Neuronal stem cell (in vitro differentiated cells): ENCODE measurements at places on chromosomes 2 and 18.

DNA sequence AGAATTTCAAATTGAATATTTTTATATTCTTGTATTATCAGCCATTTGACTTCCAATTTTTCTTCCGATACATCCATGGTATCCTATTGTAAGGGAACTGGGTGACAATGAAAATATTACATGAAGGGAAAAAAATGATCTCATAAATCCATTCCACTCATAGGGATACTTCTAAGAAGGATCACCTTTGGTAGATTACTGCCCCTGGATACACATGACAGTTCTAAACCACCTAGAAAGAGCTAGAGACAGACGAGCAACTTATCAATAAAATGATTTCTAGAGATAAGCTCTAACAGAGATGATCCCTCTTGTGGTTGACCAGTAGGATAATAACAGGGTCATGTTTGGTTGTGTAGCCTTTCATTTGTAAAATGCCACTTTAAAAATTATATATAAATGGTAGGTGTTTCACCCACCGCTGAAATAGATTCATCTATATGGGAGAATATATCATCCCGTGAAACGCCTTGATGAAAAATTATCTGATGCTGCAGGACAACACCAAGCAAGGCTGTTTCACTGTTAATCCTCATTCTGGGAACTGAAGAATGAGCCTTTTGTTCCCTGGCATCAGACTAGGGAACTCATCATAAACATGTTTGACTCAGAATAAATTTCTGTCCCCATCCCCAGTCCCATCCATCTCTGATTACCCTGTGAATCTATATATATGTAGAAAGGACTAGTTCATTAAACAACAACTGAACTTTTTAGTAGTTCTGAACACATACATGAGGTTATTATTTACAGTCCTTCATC is 180.0 kb downstream of the TCF4 start:
- H3K36me3 ChIP-seq, result peaks cover 2% of the 10 kb centered on the region
- no peak overlapping the region for H3K27ac ChIP-seq
- H3K27me3 ChIP-seq, result no peaks in the 10 kb centered on the region

DNA sequence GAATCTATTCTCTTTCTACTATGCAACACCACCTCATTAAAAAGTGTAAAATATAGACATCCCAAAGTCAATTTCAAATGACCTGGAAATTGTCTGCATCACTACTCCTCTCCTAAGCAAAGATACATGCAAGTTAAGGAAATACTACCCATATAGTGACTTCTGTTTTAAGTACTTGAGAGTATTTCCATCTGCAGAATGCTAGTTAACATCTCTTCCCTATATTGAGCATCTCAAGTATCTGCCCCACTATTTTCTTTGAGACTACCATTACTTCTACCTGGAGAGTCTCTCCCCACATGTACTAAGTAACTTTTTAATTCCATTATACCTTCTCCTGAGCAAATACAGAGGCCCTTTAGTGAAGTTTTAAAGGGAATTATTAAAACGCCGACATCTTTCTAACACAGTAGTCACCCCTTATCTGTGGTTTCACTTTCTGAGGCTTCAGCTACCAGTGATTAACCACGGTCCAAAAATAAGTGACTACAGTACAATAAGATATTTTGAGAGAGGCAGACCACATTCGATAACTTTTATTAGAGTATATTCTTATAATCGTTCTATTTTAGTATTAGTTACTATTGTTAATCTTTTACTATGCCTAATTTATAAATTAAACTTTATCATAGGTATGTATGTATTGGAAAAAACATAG is 21.8 kb downstream of the CWC22 start:
- H3K27ac ChIP-seq, result no peak overlapping the region
- no peak for DNase-seq
- no peaks in the 10 kb centered on the region for H3K4me1 ChIP-seq
- peaks cover 13% of the 10 kb centered on the region for H3K36me3 ChIP-seq
- no peaks in the 10 kb centered on the region for H3K27me3 ChIP-seq

GRCh38 chr2:38514603-38515154 is 88.0 kb downstream of the HNRNPLL start:
- no peaks in the 10 kb centered on the region for H3K4me1 ChIP-seq
- no peaks in the 10 kb centered on the region for H3K36me3 ChIP-seq
- no peaks in the 10 kb centered on the region for H3K27me3 ChIP-seq
- DNase-seq, result no peak

DNA sequence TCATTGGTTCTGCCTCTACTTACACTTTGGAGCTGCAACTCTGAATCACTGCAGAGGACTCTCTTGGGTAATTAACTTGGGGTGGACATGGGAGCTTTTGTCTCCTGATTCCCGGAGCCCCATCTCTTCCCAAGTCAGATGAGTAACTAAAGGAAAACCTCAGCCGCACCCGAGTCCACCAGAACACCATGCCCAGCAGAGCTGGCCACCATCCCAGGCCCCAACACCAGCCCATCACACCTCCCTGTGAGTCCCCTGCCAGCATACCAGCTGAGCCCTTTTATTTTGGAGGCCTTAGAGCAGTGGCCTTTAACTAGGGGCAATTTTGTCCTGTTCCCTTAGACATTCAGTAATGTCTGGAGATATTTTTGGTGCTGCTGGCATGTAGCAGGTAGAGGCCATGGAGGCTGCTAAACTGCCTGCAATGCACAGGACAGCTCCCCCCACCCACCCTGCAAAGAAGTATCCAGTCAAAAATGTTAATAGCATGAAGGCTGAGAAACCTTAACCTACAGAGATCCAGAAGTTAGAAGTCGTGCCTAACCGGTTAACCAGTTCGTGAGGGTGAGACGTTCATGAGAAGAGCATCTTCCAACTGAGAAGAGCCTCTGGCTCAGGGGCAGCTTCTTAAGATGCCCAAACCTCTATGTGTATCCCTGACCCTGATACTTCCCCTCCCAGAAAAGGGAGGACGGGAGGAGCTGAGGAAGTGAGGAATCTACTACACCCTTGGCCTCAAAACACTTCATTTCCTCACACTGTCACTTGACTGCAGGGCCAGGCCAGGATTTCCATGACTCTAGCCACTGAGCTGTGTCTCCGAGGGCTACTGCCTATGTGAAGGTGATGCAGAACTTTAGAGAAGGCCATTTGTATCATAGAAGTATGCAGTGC is 139.9 kb upstream of the EPAS1 start:
- no peak overlapping the region for H3K27ac ChIP-seq
- no peaks in the 10 kb centered on the region for H3K4me1 ChIP-seq
- no peaks in the 10 kb centered on the region for H3K27me3 ChIP-seq
- H3K4me3 ChIP-seq, result no peak overlapping the region
- no peak for DNase-seq
- H3K36me3 ChIP-seq, result no peaks in the 10 kb centered on the region

DNA sequence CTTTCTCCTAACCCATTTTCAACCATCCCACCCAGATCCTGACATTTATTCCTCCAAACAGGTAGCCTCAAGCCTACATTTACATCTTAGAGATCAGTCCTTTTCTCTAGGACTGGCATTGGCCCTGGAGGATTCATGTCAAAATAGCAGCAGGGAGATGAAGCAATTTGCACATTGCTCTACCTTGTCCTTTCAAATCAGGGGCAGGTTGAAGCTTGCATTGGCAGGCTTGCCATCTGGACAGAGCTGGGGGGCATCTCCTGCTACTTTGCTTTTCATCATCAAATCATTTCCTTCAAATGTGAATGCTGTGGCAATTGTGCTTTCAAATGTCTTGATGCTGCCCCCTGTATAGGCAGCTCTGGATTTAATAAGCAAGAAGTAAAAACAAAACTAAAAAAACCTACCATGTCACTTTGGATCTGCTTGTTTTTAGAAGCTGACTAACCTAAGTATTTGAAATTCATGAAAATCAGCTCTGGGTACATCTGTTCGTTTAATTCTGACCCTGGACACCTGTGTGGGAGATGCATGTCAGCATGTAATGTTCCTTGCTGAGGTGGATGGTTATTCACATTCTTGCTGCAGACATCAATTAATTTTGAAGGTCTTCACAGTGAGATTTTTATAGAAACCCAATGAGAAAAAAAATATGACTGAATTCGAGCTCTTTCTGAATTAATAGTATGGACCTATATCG is 47.9 kb downstream of the KIF5C start:
- no peak overlapping the region for H3K27ac ChIP-seq
- no peak overlapping the region for H3K4me3 ChIP-seq
- H3K27me3 ChIP-seq, result no peaks in the 10 kb centered on the region
- H3K4me1 ChIP-seq, result peaks cover 8% of the 10 kb centered on the region

GRCh38 chr2:58428096-58429013 is 187.2 kb upstream of the FANCL start:
- H3K4me3 ChIP-seq, result peak overlapping the region; percentile 84
- peak overlapping the region; percentile 93 for H3K27ac ChIP-seq
- H3K4me1 ChIP-seq, result peaks cover 11% of the 10 kb centered on the region
- no peaks in the 10 kb centered on the region for H3K36me3 ChIP-seq

GRCh38 chr2:231360881-231361371 is 34.6 kb upstream of the B3GNT7 start:
- no peak overlapping the region for H3K4me3 ChIP-seq
- peaks cover 7% of the 10 kb centered on the region for H3K4me1 ChIP-seq
- no peak overlapping the region for H3K27ac ChIP-seq
- H3K36me3 ChIP-seq, result peaks cover 11% of the 10 kb centered on the region

DNA sequence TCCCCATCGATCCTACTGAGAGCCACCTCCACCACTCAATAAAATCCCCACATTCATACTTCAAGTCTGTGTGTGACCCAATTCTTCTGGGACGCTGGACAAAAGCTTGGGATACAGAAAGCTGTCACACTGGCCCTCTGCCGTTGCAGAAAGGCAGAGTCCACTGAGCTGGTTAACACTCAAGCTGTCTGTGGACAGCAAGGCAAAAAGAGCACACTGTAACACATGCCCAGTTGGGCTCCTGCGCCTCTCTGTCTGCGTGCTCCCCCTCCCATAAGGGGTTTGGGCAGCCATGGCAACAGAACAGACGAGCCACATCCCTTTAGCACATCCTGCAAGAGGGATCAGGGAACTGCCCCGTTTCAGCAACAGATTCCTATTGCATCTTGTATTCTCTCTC is 106.9 kb upstream of the RGPD4 start:
- no peaks in the 10 kb centered on the region for H3K4me1 ChIP-seq
- H3K27me3 ChIP-seq, result no peaks in the 10 kb centered on the region
- H3K27ac ChIP-seq, result no peak overlapping the region
- no peaks in the 10 kb centered on the region for H3K36me3 ChIP-seq

- H3K4me3 ChIP-seq, result no peak overlapping the region
- no peaks in the 10 kb centered on the region for H3K4me1 ChIP-seq
- H3K36me3 ChIP-seq, result no peaks in the 10 kb centered on the region
- DNase-seq, result no peak
- H3K27me3 ChIP-seq, result no peaks in the 10 kb centered on the region
- no peak overlapping the region for H3K27ac ChIP-seq
Observed at GRCh38 chr2:156099382-156099781, 233.1 kb downstream of the NR4A2 start.

- H3K36me3 ChIP-seq, result no peaks in the 10 kb centered on the region
- no peak overlapping the region for H3K4me3 ChIP-seq
- H3K27me3 ChIP-seq, result no peaks in the 10 kb centered on the region
- peaks cover 5% of the 10 kb centered on the region for H3K4me1 ChIP-seq
- no peak for DNase-seq
- H3K27ac ChIP-seq, result no peak overlapping the region
Observed at GRCh38 chr2:197211881-197212342, 98.7 kb downstream of the ANKRD44 start.

DNA sequence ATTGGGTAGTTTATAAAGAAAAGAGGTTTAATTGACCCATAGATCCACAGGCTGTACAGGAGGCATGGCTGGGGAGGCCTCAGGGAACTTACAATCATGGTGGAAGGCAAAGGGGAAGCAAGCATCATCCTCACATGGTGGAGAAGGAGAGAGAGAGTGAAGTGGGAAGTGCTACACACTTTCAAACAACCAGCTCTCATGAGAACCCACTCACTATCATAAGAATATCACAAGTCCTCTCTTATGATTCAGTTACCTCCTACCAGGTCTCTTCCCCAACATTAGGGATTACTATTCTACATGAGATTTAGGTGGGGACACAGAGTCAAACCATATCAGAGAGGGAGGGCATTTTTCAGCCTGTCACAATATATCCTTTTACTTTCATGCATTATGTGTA is 22.7 kb upstream of the DOCK10 start:
- H3K27ac ChIP-seq, result no peak overlapping the region
- H3K27me3 ChIP-seq, result no peaks in the 10 kb centered on the region
- DNase-seq, result no peak
- no peaks in the 10 kb centered on the region for H3K4me1 ChIP-seq

GRCh38 chr2:72602711-72603110 is 223.1 kb downstream of the EXOC6B start:
- no peaks in the 10 kb centered on the region for H3K36me3 ChIP-seq
- H3K4me3 ChIP-seq, result no peak overlapping the region
- no peak for DNase-seq
- no peaks in the 10 kb centered on the region for H3K27me3 ChIP-seq
- peaks cover 10% of the 10 kb centered on the region for H3K4me1 ChIP-seq
- H3K27ac ChIP-seq, result no peak overlapping the region

DNA sequence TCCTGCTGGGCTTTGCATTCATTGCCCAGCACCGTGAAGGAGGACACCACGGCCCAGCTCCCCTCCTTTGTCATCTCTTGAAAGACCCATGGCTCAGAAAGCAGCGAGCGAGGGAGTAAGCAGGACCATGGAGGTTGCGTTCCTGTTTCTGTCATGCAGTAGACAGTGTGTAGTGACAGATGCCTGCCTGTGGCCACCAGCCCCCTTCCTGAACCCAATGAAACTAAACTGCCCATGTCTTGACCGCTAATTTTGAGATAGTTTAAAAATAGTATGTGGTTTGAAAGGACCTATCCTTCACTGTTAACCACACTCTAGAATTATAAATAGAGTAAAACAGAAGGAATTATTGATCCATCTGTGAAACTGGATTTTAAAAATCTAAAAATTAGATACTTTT is 88.2 kb downstream of the ASAP2 start:
- H3K27me3 ChIP-seq, result no peaks in the 10 kb centered on the region
- H3K4me1 ChIP-seq, result peaks cover 4% of the 10 kb centered on the region
- H3K36me3 ChIP-seq, result peaks cover 42% of the 10 kb centered on the region
- no peak overlapping the region for H3K27ac ChIP-seq
- H3K4me3 ChIP-seq, result no peak overlapping the region
- DNase-seq, result no peak

GRCh38 chr2:47737191-47737975 is 45.6 kb upstream of the MSH6 start:
- peaks cover 6% of the 10 kb centered on the region for H3K27me3 ChIP-seq
- no peaks in the 10 kb centered on the region for H3K4me1 ChIP-seq
- no peak overlapping the region for H3K4me3 ChIP-seq
- no peaks in the 10 kb centered on the region for H3K36me3 ChIP-seq
- DNase-seq, result no peak

DNA sequence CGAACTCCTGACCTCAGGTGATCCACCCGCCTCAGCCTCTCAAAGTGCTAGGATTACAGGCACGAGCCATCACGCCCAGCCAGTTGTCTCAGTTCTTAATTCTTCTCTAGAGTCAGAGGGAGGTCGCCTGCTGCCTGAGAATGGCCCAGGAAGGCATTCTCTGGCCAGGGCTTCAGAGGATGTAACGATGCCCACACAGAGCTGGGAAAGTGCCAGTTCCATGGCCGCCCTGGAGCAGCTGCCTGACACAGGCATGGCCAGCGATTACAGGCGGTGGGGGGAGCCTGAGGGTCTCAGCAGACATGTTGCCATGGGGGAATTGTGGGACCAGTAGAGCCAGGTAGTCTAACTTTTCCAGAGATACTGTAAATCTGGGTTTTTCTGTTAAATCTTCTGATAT is 25.6 kb upstream of the DNMT3A start:
- DNase-seq, result no peak
- no peak overlapping the region for H3K27ac ChIP-seq
- H3K36me3 ChIP-seq, result no peaks in the 10 kb centered on the region
- peaks cover 13% of the 10 kb centered on the region for H3K4me1 ChIP-seq
- no peak overlapping the region for H3K4me3 ChIP-seq

GRCh38 chr2:235988271-235989015 is 179.7 kb downstream of the GBX2 start:
- no peak overlapping the region for H3K4me3 ChIP-seq
- no peak for DNase-seq
- H3K4me1 ChIP-seq, result no peaks in the 10 kb centered on the region
- no peaks in the 10 kb centered on the region for H3K27me3 ChIP-seq
- H3K36me3 ChIP-seq, result peaks cover 28% of the 10 kb centered on the region
